ENCODE measurements at places on chromosomes 12 and 14. TPM values are rescaled to one million over a fixed set of nuclear protein-coding genes. Genes with fewer than 3 reads are reported as not detected.

- DNase-seq: no peak
Measured at GRCh38 chr12:18262514-18262913, 1.2 kb downstream of the PIK3C2G start.

KCNH5 gene
- not detected for total RNA-seq

SYCP3 gene
- not detected for total RNA-seq

DNA sequence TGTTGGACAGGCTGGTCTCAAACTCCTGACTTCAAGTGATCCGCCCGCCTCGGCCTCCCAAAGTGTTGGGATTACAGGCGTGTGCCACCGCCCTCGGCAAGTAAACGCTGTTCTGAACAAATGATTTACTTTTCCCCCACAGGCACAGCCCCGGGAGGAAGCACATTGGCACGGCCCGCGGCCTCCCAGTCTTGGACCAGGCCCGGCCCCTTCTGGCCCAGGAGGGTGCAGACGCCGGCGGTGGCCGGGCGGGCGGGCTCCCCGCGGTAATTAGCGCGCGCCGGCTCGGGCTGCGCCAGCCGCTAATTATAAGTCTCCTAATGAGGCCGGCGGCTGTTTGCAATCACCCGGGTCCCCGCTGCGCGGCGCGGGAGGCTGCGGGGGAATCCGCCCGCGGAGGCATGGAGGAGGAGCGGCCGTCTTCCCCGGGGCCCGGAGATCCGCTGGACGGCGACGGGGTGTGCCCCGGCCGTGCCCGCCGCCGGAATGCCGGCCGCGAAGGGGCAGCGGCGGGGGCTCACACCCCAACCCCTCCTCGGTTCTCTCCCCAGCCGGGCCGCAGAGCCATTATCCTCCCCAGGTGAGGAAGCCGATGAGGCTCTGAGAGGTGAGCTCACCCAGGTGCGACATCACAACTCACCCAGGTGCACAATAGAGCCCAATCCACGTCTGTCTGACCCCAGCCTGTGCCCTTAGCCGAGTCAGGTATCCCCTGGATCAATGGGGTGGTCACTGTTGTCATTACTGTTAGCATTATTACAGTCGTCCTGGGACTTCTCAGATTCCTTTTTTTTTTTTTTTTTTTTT, 3.3 kb upstream of the POP5 start:
- peak; percentile 66 for DNase-seq

DNA sequence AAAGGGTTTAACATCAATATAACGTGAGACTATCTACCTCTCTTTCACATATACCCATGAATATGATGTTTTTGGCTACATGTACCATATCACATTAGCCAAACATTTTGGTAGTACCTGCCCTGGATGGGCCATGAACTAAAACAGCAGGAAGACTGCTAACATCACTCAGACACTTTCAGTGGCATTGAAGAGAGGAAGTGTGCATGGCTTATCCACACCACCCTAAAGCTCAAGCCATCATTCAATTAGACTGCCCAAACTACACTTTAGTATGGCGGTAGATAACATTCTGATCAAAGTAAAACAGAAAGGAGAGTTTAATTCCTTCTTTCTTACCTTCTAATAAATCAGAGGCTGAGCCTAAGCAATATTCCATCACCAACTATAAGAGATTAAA, 103.0 kb downstream of the PEBP1 start:
- DNase-seq: no peak

- DNase-seq: no peak
Measured at GRCh38 chr14:47833011-47833410, 157.6 kb upstream of the MDGA2 start.

All from pancreas (tissue), 10 donors.